ENCODE measurements at places on chromosomes 4 and X.
A peak's percentile ranks its signal among the peaks of the same experiment; 100 is the strongest.

GRCh38 chr4:136203199-136203598 is 1329.1 kb downstream of the PCDH18 start:
- DNase-seq = no peak

DNA sequence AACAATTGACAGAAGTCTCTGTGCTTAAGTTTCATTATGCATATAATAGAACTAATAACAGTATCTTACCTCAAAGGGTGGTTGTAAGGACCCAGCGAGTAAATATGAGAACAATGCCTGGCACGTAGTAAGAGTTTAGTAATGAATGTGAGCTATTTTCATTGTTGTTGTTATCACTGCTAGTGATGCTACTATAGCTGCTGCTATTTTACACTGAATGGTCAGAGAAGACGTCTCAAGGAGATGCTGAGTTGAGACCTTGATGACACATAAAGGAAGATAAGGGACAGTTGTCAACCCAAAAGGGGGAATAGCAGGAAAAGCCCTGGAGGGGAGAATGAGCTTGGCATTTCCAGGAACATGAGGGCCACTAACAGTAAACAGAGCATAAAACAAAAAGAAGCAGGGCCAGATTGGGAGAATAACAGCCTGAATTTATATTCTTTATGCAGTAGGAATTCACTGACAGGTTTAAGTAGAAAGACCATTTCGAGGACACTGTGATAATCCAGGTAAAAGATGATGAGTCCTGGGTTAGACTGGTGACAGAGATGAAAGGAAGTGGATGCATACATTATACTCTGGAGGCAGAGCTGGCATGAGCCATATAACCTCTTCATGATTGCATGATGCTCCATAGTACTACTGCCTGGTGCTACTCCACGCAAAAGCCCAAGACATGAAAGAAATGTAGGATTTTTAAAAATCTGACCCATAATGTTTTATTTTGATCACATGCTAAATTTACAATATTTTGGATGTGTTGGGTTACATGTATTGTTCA is 23.1 kb downstream of the ATP8A1 start:
- no peak for DNase-seq

DNA sequence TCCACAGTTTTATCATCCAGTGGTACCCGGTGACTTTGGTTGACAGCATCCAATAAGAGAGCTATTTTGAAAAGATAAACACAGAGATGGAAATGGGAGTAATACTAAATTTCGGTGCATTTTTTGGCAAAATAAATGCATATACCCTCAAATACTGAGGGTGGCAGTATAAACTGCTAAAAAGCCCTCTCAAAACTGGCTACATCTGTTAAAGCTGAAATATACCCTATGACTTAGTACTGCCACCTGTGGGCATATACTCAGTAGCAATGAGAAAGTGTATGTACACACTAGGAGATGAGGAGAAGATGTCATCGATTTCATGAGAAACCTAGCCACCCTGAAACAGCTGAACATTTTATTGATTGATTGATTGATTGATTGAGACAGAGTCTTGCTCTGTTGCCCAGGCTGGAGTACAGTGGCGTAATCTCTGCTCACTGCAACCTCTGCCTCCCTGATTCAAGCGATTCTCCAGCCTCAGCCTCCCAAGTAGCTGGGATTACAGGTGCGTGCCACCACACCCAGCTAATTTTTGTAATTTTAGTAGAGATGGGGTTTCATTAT is 12.2 kb upstream of the TMEM128 start:
- peak; percentile 24 for DNase-seq

DNA sequence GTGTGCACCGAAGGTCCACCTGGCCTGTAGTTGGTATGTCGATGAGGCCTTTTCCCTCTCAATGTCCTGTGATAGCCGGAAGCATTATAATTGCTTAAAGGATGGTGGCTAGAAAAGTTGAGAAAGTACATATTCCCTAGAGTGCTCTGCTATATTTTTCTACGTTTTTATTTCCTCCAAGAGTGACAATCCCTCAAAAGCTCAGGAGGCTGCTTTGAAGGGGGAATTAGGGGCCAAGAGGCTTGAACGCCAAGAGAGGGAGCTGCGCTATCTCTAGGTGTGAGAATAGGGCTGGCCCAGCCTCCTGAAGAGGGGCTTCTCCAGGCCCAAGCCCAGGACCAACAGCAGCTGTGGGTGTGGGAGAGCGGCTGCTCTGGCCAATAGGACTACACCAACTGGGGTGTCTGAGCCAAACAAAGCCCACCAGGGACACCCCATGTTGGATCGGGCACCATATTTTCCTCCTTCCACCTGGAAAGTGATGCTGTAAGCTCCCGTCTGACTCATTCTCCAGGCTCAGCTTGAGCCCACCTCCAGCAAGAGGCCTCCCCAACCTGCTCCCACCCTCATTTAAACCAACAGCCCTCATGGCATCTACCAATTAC is 124.0 kb downstream of the IRF2 start:
- no peak for DNase-seq

GRCh38 chrX:109739625-109740432 is 6.8 kb upstream of the ACSL4 start:
- DNase-seq = no peak

DNA sequence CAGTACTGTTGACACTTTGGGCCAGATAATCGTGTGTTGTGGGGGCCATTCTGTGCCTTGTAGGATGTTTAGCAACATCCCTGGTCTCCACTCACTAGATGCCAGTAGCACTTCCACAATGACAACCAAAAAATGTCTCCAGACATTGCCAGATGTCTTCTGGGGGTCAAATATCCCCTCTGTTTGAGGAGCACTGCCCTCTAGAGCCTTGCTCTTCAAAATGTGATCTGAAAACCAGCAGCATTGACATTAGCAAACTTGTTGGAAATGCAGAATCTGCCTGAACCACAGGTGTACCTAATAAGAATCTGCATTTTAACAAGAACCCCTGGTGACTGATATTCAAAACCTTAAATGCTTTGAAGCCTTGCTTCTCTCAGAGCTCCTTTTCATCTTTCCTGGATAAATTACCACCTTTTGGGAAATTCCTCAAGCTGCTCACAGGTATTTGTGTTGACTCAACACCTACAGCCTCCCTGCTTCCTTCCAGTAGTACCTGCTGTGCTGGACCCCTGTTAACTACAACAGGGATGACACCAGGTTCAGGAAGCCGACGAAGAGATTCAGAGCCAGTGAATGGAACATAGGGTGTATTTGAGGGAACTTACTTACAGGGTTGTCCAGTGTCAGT is 459.0 kb upstream of the NR3C2 start:
- no peak for DNase-seq

- peak; percentile 71 for DNase-seq
Observed at GRCh38 chr4:72295966-72296557, 264.3 kb downstream of the NPFFR2 start.

DNA sequence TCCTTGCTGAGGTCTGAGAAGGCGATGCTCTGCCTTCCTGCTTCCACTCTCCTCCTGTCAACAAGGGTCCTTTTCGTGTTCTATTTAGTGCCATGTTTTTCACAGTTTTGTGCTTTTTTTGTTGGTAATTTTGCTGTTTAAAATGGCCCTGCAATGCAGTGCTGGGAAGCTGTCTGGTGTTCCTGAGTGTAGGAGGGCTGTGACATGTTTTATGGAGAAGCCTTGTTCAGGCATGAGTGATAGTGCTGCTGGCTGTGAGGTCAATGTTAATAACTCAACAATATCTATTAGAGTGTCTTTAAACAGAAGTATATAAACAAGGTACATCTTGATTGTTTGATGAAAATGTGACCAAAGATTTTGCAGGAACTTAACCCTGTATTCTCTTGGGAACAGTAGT is 27.6 kb downstream of the CLCN4 start:
- no peak for DNase-seq

GRCh38 chrX:38610849-38611248 is 49.5 kb downstream of the TSPAN7 start:
- DNase-seq = no peak

DNA sequence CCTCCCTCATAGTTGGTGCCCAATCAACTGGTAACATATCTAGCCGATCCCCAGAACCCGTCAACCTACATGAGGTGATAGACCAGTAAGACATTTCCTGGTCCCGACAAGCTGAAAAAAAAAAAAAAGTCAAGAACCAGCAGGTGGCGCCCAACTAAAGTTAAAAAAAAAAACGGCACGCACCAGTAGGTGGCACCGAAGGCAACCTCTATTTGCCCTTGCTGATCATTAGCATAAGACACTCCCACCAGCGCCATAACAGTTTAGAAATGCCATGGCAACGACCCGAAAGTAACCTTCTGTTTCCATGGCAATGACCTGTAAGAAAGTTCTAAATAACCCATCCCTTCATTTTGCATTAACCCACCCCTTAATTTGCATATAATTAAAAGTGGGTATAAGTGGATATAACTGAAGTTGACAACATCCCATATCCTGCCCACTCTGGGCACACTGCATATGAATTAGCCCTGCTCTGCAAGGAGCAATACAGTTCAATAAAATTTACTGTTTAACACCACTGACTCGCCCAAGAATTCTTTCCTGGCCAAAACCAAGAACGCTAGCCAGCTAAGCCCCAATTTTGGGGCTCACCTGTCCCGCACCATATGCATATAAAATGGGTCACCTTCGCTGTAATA is 83.9 kb upstream of the SPANXB1 start:
- DNase-seq = peak; percentile 50

DNA sequence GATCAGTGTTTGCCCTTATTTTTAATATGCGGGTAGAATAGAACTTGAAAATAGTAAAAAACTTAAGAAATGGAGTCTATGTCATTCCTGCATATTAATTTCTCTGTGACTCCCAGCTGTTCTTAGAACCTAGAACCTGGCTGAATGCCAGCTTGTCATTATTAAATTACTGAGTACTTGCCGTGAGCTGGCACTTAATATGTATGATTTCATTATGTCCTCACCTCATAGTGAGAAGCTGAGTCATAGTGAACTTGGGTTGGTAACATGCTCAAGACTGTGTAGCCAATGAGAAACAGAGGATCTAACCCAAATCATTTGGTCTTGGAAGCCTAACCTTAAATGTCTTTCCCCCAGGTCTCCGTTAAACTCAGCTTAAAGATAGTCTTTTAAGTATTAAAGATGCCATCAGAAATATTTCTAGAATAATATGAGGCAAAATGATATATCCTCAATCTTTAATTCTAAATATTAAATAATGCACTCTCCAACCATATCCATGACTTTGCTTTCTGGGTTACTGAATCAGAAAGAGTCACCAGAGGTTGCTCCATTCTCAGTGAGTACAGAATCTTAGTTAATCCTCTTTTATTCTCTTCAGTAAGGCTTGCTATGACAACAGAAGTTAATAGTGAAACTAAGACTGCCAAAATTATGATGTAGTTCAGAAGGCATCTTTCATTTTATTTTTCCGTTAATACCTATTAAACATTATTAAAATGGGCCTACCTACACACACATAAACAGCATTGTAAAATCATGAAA is 58.6 kb upstream of the TLL1 start:
- no peak for DNase-seq

GRCh38 chr4:29852537-29852936 is 867.6 kb upstream of the PCDH7 start:
- no peak for DNase-seq

DNA sequence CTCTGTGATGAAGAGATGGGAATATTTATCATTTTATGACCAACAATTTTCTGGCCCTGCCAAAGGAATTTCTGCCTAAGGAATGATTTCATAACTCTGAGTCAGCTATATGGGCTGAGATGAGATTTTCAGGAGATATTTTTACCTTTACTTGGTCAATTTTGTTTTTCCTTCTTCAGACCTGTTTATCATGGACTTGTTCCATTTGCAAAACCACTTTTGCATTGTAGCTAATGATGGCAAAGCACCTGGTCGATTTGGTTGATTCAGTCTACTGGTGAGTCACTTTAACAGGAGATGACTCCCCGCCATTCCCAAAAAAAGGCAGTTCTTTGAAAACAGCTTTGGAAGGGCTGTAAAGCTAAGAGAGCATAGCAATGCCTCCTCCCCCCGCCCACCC is 53.3 kb downstream of the TEX13A start:
- DNase-seq = no peak

- peak; percentile 65 for DNase-seq
Observed at GRCh38 chr4:151403656-151404055, 5.3 kb upstream of the FHIP1A start.

GRCh38 chrX:145549496-145549895 is 268.1 kb upstream of the SLITRK2 start:
- DNase-seq = peak; percentile 10

- no peak for DNase-seq
Observed at GRCh38 chr4:100295792-100296191, 105.5 kb upstream of the DDIT4L start.

GRCh38 chr4:108492816-108493595 is 127.4 kb upstream of the RPL34 start:
- no peak for DNase-seq

GRCh38 chrX:112846187-112846586 is 5.6 kb upstream of the AMOT start:
- DNase-seq = no peak

DNA sequence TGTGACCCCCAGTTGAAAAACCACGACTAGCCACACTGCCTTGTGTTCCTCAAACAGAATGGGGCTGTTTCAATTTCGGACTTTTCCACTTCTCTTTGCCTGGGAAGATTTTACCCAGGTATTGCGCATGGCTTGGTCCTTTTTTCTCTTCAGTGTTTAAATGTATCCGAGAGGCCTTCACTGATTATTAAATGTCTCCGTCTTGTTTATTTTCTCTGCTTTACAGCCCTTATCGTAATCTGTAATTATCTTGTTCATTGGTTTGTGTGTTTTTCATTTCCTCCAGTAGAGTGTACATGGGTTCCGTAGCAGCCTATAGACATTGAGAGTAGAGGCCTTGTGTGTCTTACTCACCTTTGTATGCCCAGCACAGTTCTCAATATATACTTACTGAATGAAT is 2.4 kb downstream of the MOSPD2 start:
- DNase-seq = no peak

DNA sequence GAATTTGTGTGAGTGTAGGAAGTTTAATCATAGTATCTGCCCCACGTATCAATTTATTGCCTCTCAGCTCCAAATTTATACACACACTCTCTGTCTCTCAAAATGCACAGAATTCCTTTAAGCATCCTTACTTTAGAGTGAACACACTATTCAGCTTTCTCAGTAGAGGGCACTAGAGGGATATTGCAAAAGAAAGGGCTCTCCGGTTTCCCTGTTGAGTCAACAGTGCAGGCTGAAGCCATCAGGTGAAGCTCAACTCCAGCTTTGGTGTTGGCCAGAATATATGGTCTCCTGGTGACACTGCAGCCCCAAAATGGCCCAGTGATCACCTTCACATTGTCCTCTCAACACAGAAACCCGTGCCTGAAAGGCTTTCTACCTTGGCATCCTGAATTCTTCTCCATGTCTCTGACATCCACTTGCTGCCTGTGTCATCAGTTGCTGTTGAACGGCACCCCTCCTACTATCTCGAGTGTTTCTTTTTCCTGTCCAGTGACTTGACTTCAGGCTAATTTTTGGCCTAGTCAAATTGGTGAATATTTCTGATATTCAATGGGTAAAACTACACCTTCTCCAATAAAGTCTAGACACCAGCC is 670.5 kb downstream of the GABRG1 start:
- DNase-seq = peak; percentile 60

DNA sequence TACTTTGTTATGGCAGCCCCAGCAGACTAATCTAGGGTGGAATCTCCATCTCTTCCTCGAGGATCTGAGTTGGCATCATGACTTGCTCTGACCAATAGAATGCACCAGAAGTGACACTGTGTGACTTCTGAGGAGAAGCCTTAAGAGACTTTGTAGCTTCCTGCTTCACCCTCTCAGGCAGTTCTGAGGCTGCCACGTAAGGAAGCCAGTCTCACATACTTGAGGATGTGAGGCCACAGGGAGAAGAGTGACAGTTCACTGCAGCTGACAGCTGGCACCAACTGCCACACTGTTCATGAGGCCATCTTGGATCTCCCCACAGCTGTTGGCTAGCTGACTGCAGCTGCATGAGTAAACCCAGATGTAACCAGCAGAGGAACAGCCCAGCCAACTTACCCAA is 29.3 kb upstream of the BCOR start:
- no peak for DNase-seq
